ENCODE measurements at places on chromosomes 3 and 15.

DNA sequence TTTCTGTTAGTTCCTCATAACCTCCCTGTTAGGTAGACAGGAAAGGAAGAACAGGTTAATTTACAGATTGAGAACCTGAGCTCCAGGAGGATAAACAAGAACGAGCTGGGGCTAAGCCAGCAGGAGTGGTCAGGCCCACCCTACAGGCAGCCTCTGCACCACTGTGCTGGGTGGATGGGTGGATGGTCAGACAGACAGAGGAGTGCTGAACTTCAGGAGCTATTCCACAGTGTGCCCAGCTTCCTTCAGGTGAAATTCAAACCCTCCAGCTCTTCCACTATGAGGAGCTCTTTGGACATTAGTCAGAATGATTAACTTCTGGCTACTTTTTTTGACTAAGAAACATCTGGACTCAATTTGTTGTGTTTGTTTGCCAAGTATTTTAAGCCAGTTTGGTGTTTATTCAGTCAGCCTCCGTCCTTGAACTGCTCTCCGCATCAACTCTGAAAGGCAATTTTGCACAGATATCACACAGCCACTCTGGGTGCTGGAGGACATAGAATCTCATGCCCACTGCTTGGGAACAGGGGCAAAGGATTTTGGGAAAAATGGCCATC, 361.9 kb downstream of the CLSTN2 start:
- no peak for DNase-seq

DNA sequence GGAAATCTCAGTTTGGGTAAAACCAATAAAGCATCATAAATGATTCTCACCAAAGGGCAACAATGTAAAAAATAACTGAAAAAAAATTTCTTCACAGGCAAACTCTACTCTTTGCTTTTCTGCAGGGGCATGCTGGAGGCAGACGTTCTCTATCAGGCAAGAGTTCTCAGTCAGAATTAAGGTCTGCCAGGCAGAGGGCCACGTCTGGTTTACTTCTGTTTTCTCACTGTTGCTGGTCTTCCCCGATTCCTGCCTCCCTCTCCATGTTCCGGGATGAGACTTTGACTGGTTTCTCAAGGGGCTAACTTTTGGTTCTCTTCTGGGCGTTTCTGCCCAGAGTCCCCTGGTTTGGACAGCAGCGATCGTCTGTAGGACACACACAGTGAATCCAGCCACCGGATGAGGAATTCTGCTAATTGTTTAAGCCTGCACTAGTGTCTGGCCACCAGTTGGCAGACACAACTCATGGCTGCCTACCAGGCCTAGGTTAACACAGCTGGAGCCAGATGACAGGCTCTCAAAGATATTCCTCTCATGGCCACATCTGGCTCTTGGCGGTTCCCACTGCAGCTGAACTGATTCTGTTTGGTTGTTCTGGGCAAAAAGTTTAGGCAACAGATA, 273.1 kb downstream of the FOXP1 start:
- no peak for DNase-seq

- no peak for DNase-seq
These were observed 259.9 kb downstream of the FGF12 start for GRCh38 chr3:192467230-192468140.

DNA sequence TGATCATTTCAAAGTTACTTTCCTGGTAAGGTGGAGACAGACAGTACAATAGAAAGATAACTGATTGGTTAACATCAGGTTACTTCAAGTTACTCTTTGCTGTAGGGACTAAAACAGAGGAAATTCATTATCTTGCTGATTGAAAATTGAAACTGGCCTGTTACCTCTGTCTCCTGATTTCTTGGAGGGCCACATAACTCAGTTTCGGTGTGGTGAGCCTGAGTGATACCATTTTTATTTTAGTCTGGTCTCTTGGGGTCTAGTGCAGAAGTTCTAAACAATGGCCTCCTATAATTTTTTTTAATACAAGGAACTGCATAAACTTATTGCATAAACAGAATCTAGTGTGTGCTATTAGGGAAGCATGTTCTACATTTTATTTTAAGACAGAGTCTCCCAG, 1.2 kb upstream of the ICE2 start:
- no peak for DNase-seq

DNA sequence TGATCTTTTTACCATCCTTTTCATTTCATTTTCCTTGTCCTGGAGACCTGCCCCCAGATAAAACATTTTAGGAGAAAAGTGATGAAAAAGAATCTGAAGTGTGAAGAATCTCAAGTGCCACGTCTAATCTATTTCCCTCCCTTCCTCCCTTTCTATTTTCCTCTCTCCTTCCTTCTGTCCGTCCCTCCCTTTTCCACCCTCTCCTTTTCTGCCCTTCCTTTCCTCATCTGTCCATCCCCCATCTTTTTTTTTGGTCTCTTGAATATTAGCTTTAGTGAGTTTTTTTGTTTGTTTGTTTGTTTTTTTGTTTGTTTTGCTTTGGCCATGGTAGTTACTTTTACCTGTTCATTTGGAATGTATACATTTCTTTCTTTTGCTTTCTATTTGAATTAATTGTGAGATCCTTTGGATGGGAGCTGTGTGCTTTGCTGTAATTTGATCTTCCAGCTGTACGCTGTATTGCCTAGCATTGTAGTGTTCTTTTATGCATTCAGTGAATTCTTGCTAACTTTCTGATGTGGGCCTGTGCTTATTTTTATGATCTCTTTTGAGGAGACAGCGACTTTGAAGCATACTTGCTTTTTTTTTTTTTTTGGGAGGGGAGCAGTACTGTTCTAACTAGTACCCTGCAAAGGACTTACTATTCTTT, 19.2 kb downstream of the CDIN1 start:
- no peak for DNase-seq

DNA sequence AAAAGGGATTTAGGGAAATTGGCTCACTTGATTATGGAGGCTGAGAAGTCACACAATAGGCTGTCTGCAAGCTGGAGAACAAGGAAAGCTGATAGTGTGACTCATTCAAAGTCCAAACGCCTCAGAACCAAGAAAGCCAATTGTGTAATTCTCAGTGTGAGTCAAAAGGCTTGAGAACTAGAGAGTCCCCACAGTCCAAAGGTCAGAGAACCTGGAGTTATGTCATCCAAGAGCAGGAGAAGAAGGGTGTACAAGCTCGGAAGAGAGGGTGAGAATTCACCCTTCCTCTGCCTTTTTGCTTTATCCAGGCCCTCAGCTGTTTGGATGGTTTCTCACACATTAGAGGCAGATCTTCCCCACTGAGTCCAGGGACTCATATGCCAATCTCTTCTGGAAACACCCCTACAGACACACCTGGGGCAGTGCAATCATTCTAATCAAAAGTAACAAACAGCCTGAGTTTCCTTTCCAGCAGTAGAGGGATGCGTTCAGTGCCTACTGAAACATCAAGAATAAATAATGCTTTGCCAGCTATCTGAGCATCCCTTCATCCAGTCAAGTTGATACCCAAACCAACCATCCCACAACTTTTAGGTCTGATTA, 271.5 kb downstream of the SATB1 start:
- no peak for DNase-seq

DNA sequence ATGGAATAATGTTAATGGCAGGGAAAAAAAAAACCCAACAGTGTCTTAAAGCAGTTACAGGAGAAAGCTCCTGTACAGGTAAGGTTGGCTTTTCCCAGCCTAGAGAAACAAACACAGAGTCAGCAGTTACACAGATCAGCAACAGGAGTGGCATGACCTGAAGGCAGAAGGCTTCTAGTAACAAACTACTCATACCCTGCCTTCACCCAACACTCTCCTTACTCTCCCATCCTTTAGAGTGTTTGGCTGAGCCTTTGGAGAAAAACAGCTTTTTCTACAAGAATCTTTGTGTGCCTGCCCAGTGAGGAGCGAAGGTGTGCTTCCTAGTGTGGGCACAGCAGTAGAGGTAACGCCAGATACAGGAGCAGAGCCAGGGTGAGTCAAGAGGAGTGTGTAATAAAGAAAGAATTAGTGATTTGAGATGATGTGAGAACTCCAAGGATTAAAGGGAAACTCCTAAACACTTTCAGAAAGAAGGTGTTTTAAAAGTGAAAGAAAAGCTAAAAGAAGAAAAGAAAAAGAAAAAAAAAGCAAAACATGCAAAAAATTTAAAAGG, 152.7 kb downstream of the POLR2M start:
- DNase-seq = no peak

GRCh38 chr3:106534206-106534605, 665.4 kb upstream of the CBLB start:
- peak; percentile 28 for DNase-seq

- DNase-seq = no peak
These were observed 339.9 kb downstream of the NR2F2 start for GRCh38 chr15:96670389-96670788.

DNA sequence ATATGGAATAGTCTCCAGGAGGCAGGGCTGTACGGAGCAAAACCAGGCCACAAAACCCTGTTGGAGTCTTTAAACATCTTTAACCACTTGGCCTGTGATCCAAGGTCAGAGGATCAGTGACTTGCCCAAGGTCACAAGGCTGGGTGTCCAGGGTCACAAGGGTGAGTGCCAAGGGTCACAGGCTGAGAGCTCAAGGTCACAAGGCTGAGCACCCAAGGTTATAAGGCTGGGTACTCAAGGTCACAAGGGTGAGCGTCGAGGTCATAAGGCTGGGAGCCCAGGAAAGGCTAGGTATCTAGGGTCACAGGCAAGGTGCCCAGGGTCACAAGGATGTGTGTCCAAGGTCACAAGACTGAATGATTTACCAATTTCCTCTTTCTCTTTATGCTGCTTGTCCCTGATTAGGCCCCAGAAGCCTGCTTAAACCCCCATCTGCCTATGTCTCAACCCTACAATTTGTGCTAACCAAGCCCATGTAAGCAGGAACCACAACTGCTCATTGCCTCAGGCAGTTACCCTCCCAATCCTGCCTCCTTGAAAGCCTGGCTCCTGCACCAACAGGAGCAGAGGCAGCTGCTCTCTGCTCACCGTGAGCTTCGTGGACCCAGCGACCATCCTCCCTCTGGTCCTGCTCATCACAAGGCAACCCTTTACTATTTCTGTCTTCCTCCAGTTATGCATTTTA, 51.5 kb downstream of the MGLL start:
- no peak for DNase-seq

- DNase-seq = no peak
These were observed 90.7 kb upstream of the RGMA start for GRCh38 chr15:93179700-93180102.

DNA sequence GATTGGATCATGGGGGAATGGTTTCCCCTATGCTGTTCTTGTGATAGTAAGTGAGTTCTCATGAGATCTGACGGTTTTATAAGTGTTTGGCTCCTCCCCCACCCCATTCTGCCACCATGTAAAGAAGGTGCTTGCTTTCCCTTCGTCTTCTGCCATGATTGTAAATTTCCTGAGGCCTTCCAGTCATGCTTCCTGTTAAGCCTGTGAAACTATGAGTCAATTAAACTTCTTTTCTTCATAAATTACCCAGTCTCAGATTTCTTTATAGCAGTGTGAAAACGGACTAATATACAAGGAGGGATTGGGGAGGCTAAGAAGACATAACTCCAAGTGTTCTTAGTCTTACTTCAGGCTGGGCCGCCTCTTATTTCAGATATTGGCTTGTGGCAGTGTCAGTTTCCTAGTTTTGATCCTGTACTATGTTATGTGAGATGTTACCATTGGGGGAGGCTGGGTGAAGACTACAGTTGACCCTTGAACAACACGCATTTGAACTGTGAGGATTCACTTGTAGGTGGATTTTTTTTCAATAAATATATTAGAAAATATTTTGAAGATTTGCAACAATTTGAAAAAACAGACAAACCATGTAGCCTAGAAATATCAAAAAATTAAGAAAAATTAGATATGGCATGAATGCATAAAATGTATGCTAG, 44.9 kb downstream of the NMD3 start:
- DNase-seq = no peak

DNA sequence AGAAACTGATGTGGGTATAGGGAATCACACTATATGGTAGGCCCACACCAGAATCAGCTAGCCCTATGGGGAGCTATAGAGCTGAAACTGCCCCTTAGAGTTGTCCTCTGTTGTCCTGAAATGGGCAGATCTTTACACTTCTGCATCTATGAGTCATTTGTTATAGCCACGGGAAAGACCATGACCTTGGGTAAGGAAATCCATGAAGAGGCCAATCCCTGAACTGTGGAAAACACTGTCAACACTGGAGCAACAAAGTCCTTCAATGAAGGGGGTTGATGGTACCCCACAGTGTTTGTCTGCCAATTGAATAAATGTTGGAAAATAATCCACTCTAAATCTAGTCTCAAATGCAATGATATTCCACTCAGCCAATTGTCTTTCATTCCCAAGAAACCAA, 5.2 kb upstream of the CD200R1 start:
- no peak for DNase-seq

DNA sequence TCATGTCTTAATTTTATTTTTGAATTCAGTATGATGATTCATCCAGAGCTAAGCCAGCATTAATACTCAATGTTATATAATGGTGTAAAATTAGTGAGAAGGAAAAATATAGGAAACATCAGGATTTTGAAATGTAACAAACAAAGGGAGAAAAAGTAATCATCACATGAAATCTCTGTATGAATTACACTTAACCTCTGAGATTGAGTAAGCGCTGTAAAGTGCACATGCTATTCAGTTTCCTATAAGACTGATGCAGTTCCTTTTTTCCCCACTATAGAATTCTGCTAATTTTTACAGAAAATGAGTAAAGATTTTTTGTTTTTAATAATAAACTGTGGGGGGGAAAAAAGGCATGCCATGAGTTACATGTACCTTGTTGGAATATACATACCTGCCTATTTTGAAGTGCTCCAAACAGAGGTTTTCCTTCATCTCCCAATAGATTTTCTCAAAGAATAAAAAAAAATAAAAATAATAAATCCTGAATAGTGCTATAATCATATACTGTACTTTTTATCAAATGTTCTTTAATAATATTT, 64.0 kb upstream of the TTBK2 start:
- no peak for DNase-seq

DNA sequence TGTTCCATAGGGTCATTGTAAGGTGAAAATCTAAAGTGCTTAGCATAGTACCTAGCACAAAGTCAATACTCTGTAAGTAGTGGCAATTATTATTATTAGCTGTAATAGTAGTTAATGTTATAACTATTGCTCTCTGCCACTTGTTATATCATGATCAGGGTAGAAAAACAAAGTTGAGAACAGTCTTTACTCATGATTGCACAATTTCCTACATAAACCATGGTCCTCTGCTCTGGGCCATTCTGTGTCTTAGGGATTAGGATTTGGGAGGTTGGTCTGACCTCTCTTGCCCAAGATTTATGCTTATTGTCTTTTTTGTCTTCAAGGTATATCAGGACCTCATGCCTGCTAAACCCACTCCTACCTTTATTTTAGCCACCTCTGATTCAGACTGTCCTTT, 4.3 kb upstream of the LRRC58 start:
- no peak for DNase-seq

- no peak for DNase-seq
These were observed 34.5 kb upstream of the MAP3K13 start for GRCh38 chr3:185328324-185329004.

DNA sequence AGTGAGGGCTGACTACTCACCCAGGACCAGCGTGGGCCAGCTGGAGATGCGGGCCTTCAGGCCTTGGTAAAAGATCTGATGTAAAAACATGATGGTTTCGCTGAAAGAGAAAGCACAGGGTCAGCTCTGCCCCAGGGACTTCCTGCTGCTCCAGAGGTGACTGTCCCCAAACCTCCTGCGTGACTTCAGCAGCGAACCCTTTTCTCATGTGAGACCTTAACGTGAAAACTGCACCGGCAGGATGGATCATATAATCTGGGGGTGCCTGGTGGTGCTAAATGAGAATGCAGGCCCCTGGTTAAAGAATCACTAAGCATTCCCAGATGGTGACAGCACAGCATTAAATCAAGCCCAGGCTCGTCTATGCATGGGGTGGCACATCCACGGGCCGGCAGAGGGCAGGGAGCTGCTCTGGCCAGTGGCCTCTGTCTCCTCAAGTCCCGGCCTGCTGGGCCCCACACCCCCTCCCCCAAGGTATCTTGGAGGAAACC, 55.4 kb downstream of the RASGRF1 start:
- no peak for DNase-seq

Measured in stimulated activated CD8-positive, alpha-beta memory T cell treated with anti-CD3 and anti-CD28 coated beads, Interleukin-12 subunit alpha, Interleukin-12 subunit beta, amount 100 ng/mL, for 4 hours (primary cell).